ENCODE measurements at places on chromosomes 3 and 15.

DNA sequence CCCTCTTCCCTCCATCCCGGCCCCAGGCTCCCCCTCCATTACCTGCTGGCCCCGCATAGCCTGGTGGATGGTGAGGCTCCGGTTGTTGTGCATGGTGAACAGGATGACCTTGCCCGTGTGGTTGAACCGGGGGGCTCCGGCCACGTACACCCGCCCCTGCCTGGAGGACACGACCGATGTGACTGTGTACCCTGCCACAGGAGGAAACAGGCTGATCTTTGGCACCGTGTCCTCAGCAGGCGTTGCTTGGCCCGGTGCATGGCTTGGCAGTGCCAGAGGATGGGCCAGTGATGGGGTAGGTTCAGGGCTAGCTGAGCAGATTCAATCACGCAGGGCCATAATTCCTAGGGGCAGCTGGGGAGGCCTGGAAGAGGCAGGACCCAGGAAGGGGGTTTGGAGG, 58.1 kb downstream of the FEM1B start:
- DNase-seq = no peak

DNA sequence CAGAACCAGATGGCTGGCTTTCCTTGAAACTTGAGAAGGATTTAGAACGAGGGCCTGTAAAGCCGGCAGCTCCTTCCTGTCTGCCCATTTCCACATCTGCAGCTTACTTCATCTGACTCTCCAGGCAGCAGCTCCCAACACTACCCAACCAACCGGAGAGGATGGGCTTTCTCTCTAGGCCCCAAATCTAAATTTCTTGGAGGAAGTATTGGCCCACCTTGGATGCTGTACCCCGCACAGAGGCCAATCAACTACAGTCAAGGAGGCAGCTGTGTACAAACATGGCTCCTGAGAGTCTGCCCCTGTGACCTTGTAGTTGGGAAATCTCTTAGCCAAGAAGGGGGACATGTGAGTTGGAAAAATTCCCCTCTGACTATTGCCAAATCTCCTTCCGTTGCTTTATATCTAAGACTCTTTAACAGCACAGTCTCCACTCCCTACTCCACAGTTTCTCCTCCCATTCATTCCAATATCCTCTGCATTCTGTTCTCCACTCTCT, 8.0 kb upstream of the ACAP2 start:
- DNase-seq = no peak

- no peak for DNase-seq
Measured at GRCh38 chr3:64216274-64217147, 8.8 kb downstream of the PRICKLE2 start.

GRCh38 chr3:35864871-35865270, 225.5 kb downstream of the ARPP21 start:
- DNase-seq = no peak

DNA sequence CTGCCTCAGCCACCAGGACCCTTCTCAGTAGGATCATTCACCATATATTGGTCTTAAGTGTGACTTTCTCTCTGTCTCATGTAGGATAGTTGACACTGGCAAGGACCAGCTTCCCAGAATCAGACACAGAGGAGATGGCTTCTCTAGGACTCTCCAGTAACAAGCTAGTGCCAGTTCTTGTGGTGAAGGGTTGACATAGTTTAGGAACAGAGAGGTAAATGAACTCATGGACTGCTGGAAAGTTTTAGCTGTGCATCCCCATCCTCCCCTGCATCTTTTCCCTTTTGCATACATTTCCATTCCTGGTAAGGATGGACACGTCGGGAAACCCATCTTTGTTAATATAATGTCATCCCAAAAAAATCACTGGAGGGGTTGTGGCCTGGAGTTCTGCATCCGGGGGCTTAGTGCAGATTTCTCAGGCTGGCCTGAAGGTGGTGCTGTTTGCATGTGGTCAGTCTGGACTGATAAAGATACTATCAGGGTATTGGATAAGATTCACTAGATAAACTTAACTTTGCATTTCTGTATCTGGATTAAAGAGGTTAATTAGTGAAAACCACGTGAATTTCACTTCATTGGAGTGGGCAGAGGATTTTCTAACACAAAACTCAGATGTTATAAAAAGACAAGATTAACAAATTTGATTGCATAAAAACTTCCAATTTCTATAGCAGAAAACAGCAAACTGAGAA, 110.8 kb downstream of the TBC1D2B start:
- no peak for DNase-seq

DNA sequence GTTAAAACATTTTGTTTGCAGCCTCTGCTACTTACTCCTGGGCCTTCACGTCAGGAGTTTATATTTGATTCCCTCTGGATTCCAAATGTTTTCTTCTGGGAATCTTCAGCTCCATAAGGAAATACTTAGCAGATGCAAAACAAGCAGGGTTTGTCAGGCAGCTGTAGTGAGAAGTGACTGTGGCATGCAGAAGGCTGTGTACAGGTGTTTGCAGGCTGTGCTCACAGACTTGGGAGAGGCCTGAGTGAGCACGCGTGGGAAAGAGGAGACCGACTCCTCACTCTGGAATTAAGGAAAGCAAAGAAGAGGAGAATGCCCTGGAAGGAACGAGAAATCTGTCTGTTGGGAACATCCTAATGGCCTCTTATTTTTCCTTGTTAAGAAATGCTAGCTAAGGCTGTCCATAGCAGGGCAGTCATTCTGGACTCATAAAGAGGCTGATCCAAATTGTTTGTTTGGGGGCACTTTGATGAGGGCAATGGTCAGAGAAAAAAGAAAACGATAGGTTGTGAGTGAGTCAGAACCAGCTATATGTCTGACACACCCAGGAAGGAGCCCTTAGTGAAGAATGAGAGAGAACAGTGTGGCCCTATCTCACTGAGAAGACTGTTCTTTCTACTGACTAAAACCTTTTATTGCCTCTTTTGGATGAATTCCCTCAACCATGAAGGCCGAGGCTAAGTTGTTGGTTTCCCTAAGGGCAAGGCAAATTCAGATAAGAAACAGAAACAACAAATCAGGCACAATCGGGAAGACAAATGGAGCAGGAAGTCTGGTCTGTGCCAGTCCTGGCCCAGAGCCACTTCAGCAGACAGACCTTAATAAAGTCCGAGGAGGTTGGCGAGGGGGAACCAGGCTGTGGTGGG, 82.6 kb downstream of the TGFBR2 start:
- DNase-seq = no peak

- no peak for DNase-seq
Measured at GRCh38 chr15:80160570-80161156, 7.9 kb downstream of the FAH start.

DNA sequence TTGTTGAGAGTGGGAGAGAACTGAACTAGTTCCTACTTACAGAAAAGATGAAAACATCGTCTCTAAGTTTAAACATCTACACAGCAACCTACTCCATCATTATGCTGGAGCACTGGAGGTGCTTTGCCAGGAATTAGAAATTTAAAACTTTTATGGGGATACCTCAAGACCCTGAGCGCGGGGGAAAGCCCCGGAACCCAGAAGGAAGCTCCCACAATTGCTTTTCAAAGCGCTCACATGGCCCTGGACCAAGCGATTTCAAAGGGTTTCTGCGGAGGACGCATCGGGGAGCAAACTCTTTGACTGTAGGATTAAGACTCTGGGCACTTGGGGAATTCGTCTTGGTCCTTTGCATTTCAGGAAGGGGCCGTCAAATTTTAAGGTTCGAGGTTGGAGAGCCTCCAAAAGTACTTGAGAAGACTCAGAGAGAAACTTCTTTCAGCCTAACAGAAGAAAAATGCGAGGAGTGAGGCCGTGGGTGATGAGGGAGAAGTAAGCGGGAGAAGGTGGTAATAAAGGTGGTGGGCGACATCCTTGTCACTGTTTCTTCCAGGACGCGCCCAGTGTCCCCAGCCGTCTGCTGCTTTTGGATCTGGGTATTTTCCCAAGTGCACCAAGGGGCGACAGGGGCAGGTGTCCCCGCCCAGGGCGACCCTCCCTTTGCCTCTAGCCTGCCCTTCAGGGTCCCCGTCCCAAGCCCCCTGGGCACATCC, 591 bp downstream of the PROK2 start:
- no peak for DNase-seq

DNA sequence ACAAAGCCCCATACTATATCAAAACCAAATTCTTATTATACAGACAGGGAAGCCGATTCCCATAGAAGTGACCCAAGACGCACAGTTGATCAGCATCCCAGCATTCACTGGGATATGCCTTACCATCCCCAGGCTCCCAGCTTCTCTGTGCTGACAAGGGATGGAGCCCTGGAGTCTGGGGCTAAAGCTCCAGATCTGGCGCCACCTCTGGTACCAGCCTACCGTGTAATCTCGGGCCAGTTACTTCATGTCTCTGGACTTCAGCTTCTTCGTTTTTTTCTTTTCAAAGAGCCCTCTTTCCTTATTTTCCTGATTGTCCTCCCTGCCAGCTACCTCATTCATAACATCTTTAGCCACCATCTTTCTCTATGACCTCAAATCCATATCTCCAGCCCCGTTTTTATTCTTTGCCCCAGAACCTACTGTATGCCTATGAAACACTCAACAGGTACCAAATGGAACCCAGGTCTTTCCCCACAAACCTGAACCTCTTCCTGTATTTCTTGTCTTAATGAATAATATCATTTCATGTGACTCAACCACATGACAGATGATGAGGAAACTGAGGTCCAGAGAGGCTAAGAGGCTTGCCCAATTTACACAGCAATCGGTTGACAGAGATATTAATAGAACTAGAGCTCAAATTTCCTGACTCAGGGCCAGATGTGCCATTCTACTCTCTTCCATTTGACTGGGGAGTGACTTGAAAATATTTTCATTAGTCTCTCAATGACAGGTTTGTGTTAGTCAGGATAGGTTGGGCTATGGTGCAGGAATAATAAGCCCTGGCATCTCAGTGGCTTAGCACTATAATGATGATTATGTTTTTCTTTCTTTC, 85.4 kb upstream of the TLE3 start:
- DNase-seq = no peak

DNA sequence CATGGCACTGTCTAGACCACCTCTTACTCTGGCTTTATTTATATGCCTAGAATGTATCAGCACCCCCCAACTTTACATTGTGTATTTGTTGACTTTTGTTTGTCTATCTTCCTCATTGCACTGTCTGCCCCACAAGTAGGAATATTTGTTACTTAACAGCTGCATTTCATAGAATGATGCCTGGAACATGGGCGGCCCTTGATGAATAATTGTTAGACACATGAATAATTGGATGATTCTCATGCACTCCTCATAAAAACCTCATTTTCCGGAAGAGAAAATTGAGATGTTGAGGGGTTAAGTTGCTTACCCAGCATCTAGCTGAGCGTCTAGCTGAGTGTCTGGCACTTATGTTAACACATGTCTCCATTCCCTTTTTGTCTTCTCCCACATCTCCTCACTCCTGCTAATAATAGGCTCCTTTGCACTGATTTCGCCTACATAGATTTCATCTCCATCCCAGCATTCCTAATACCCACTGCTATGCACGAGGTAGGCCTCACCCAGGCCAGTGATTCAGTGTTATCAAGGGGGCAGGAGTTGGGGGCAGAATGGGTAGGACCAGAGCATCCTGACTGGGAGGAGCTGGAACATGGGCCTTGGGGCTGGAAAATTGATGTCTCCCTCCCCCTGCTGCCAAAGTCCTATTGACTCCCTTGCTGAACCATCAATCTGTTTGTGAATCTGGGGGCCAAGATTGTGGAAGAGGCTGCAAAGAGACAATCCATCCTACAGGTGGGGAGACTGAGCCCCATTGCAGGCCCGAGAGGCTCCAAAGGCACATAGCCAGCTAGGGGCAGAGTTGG, 7.8 kb upstream of the WNT7A start:
- DNase-seq = no peak

DNA sequence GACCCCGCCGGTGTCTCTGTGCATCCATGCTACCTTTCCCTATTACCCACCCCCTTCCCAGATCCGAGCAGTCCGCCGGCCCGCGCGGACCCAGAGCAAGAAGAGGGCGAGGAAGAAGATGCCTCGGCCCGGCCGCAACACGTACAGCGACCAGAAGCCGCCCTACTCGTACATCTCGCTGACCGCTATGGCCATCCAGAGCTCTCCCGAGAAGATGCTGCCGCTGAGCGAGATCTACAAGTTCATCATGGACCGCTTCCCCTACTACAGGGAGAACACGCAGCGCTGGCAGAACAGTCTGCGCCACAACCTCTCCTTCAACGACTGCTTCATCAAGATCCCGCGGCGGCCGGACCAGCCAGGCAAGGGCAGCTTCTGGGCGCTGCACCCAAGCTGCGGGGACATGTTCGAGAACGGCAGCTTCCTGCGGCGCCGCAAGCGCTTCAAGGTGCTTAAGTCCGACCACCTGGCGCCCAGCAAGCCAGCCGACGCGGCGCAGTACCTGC, 788 bp downstream of the FOXB1 start:
- DNase-seq = no peak

DNA sequence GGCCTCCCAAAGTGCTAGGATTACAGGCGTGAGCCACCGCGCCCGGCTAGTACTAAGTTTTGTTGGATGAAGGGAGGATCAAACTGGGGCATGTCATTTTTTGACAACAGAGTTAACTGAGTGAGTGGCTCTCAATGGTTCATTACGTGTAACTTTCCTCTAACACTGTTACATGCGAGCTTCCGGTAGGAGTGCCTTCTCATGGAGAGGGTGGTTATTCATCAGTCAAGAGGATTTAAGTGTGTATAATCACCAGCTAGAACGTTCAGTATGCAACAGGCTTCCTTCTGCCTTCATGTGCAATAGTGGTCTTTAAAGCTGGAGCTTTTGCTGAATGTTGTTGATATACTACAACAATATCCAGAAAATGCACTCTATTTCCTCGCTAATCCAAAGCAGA, 19.1 kb upstream of the GOLGA8A start:
- DNase-seq = no peak

DNA sequence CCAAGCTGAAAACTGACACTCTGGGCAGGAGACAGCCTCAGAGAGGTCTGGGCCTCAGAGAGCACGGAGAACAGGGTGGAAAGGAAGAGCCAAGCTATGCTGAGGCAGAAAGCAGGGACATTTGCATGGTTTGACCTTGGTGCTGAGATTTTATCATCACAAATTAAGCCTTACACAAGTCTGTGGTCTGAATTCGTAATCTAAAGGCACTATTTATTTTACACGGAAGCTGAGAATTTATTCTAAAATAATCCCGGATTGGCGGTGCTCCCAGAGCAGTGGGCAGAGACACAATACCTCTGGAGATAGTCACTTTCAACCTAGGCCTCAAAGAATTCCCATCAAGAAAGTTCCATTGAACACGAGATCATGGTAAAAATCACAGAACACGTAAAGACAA, 47.5 kb downstream of the CFAP92 start:
- DNase-seq = no peak

GRCh38 chr15:71333839-71334238, 218.6 kb downstream of the THSD4 start:
- DNase-seq = no peak

- no peak for DNase-seq
Measured at GRCh38 chr3:43587303-43587702, 34.5 kb downstream of the ANO10 start.
